OCI-M1 (cell line): ENCODE measurements at places on chromosomes 4 and X.

- DNase-seq, result no peak
These were observed 455.6 kb upstream of the BOD1L1 start for GRCh38 chr4:14083150-14083549.

DNA sequence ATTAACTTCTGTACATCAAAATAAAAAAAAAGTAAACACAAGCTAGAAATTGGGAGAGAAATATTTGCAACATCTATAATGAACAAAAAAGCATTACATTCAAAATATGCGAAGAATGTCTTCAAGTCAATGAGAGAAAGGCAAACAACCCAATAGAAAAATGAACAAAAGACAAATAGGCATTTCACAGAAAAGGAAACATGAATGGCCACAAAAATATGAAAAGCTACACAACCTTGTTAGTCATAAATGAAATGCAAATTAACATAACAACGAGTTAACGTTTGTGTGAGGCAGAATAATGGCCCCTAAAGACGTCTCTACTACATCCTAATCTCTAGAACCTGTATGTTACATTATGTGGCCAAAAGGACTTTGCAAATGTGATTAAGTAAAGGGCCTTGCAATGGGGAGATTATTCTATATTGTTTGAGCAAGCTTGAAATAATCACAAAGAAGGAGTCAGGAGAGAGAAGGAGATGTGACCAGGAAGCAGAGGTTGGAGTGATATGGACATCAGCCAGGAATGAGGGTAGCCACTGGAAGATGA is 86.8 kb downstream of the WDFY3 start:
- no peak for DNase-seq

GRCh38 chrX:115571712-115572111 is 10.7 kb downstream of the PLS3 start:
- no peak for DNase-seq

DNA sequence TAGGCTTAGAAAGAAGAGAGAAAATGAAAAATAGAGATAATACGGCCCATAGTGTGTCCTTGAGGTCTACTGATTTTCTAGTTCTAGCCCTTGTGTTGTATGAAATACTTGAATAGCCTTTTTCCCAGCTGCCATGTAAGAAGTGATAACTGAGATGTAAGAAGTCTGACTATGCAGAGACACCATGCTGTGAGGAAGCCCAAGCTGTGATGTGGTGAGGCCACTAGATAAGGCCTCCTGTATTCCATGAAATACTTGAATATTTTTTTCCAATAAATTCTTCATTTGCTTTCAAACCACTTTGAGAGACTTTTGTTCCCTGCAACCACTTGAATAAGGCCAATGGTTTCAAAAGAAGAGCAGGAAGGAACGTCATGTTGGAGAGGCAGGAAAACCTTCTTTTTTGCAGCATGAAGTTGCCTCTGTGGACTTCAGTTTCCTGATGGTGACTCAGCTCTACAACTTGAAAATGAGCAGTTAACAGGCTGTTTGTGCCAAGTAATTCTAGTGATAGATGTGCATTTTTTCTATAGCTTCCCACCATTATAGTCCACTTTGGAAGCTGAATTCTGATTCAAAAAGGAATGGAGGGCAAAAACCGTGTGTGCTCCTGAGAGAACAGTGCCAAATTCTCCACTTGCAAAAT is 25.5 kb upstream of the FAM9C start:
- no peak for DNase-seq

GRCh38 chr4:140893939-140894338 is 137.8 kb upstream of the TBC1D9 start:
- DNase-seq, result no peak

DNA sequence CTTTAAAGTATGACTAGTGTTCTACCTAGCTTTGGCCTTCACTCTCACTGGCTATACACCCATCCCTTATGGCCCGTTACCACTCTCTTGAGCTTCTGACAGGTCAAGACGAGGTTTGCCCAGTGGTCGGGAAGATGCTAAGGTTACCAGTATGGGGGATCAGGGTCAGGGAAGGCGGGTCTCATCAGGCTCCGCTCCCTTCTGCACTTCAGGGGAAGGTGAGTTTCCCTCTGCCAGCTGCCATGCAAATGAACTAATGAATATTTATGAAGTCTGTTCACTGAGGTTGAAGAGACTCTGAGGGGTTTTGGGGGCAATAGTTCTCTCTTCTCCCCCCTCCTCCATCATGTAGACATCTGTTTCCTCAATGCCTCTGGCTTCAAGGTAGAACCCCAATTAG is 6.6 kb downstream of the EFNB1 start:
- no peak for DNase-seq

GRCh38 chr4:92163348-92163747 is 140.4 kb upstream of the GRID2 start:
- peak; percentile 29 for DNase-seq

DNA sequence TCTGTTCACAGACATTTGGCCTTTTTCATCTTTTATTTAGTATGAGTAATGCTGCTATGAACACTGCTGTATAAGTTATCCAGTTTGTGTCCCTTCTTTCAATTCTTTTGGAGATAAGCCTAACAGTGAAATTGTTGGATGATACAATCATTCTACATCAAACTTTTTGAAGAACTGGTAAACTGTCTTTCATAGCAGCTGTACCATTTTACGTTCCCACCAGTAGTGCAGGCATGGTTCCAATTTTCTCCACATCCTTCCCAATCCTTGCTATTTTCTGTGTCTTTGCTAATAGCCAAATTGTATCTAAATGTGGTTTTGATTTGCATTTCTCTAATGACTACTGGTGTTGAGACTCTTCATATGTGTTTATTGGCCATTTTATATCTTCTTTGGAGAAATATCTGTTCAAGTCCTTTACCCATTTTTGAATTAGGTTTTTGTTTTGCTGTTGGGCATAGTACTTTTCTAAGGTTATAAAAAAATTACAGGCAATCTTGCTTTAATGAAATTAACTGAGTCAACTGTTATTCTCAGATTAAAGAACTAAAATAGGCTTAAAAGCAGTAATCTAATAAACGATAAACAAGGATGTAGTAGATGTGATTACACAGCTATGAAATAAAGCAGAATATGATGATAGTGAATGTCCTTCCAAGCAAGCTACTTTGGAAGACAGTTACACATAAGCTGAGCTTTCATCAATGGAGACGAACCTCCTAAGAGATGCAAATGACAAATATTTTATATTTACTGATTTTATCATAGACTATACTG is 57.2 kb downstream of the FBXW7 start:
- no peak for DNase-seq

DNA sequence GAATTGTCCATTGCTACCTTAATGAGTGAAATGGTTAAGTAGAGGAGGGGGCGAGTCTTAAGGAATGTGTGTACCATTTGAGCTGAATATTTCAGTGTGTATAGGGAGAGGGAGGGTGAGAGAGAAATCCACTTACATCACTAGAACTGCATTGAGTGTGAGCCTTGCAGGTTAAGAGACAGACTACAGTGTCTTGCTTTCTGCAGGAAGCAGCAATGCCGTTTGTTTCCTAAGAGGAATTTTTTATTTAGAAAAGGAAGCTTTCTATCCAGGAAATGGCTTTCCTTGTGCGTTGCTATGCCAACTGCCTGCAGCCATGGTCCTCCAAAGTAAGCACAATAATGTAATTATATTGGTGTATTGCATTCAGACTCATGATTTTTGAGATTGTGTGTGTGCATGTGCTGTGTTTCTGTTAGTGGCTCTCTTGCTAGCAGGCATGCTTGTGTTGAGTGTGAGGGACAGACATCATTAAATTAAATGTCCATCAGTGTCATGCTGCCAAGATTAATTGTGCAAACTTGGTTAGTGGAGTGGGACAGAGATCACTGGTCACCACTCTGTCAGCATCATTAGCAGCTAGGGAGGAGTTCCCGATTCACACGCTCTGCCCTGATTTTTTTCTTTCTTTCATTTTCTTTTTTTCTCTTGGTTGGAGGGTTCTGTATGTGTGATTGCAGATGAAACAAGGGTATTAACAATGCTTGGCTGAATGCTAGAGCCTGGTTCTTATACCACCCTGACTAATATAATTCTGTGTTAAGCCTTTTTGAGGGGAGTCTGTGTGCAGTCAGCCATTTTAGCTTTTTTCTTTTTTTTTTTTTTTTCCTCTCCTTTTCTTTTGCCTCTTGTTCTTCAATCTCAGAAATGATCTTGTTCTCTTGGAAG is 164.3 kb downstream of the RAPGEF2 start:
- DNase-seq, result no peak

- DNase-seq, result no peak
These were observed 633.0 kb downstream of the TLL1 start for GRCh38 chr4:166506051-166506450.

- DNase-seq, result no peak
These were observed 135.6 kb upstream of the MAD2L1 start for GRCh38 chr4:120202222-120202621.

GRCh38 chr4:155629183-155629825 is 37.3 kb upstream of the GUCY1A1 start:
- no peak for DNase-seq

DNA sequence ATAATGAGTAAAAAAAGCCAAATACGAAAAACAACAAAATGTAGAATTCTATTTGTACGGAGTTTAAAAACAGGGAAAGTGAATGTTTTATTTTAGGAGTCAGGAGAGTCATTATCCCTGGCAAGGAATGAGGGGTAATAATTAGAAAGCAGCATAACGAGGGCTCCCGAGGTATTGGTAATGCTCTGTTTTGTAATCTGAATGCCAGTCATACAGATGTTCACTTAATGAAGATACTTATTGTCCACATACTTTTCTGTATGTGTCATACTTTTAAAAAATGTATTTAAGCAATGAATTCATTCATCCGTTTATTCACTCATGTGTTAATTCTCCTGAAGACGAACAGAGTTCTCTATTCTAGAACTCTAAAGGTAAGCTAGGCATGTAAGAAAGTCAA is 87.8 kb upstream of the BMP2K start:
- no peak for DNase-seq

DNA sequence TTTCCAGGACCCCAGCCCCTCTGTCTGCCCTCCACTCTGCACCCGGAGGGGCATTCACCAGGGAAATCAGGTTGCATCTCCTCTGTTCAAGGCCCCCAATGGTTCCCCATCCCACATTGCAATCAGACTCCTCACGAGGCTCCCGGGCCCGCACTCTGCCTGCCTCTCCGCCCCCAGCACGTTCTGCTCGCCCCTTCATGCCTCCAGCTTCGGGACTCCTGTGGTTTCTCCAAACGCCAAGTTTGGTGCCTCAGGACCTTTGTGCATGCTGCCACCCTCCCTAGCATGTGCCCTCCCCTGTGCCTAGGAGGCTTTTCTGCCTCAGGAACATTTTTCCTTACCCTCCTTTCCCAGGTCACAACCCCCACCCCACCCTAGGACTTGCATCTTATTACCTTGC is 183.6 kb upstream of the PSAPL1 start:
- DNase-seq, result no peak

- no peak for DNase-seq
These were observed 184.7 kb upstream of the HCCS start for GRCh38 chrX:10926404-10926803.

GRCh38 chr4:13496605-13497004 is 12.5 kb upstream of the RAB28 start:
- peak; percentile 90 for DNase-seq

GRCh38 chrX:148661035-148661434 is 160.6 kb downstream of the AFF2 start:
- DNase-seq, result peak; percentile 20

DNA sequence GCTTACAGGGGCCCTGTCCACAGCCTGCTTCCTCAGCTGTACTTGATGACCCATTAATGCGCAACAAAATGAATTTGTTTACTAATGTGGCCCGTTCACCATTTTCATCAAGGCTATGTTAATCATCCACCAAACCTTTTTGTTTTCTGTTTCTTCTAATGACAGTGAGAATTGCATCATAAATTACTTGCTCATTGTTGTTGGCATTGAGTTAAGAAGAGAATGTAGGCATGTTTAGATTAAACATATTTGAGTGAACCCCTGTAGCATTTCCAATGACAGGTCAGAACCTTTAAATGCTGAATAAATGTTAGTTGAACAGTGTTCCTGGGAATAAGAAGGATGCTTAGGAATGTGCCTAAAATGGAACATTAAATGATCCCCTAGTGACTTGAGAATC is 183.4 kb downstream of the SPRY1 start:
- DNase-seq, result no peak

GRCh38 chrX:101219116-101219863 is at the start of gene DRP2:
Gene DRP2 (plus strand): TSS chrX:101219786. CDS start chrX:101231648, 11,862 bp downstream.
- no peak for DNase-seq

DNA sequence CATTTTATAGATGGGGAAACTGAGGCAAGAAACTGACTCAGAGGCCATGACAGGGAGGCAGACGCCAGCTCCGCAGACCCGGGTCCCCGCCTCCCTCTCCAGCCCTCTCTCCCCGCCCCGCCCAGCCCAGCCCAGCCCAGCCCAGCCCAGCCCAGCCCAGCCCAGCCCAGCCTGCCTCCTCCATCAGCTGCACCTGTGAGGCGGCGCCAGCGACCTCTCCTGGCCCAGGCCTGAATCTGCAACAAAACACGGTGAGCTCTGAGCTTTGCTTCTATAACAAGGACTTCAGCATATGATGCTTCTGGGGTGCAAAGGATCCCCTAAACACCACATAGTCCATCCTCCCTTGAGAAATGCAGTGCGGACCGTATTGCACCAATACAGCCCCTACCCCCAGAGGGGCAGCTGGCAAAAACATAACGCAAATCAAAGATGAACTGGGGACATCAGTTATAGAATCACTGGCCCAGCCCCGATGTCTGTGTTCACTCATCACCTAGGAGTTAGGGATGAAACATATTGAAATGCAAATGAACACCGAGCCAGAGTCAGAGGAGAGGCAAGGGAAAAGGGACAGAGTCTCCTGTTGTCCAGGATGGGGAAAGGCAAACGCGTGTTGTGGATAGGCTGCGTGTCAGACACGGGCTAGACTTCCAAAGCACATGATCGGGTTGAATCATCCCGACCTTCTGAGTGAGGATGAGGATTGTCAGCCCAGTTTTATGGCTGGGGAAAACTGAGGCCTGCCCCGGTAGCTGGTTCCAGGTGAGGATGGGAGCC is 216.1 kb upstream of the PSAPL1 start:
- no peak for DNase-seq

- DNase-seq, result no peak
These were observed 999 bp downstream of the NAP1L5 start for GRCh38 chr4:88696630-88697029.

- peak; percentile 67 for DNase-seq
These were observed 195.6 kb upstream of the TACR3 start for GRCh38 chr4:103915224-103915869.

GRCh38 chr4:17230727-17231126 is 281.2 kb downstream of the QDPR start:
- DNase-seq, result no peak

GRCh38 chrX:106987488-106987887 is 12.5 kb downstream of the MORC4 start:
- DNase-seq, result peak; percentile 33

DNA sequence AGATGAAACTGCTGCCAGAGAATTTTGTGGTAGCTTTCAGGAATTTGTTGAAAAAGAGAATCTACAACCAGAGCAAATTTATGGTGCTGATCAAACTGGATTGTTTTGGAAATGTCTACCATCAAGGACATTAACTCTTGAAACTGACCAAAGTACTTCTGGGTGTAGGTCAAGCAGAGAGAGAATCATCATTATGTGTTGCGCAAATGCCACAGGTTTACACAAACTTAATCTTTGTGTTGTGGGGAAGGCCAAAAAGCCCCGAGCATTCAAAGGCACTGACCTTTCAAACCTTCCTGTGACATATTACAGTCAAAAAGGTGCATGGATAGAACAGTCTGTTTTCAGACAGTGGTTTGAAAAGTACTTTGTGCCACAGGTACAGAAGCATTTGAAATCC is 2.1 kb downstream of the TIGD2 start:
- DNase-seq, result no peak
